ENCODE measurements at places on chromosomes 6 and 20.

DNA sequence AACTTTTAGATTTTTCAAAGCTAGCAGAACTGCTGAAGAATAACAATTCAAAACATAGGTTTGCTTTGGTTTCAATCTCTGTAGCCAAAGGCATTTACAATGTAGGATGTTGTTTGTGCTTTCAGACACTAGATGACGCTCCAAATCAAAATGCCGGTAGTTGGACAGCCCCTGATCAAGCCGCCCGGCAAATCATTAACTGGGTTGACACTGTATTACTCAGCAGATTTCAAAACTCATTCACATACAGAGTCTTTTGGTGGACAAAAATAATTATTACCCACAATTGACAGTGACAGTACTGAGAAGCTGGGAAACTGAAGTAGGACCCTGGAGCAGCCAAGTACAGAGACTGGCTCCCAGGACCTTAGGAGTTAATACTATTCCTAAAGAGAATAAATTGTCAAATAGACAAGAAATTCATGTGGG, 21.3 kb upstream of the HFE start:
- DNase-seq, result peak; percentile 93

DNA sequence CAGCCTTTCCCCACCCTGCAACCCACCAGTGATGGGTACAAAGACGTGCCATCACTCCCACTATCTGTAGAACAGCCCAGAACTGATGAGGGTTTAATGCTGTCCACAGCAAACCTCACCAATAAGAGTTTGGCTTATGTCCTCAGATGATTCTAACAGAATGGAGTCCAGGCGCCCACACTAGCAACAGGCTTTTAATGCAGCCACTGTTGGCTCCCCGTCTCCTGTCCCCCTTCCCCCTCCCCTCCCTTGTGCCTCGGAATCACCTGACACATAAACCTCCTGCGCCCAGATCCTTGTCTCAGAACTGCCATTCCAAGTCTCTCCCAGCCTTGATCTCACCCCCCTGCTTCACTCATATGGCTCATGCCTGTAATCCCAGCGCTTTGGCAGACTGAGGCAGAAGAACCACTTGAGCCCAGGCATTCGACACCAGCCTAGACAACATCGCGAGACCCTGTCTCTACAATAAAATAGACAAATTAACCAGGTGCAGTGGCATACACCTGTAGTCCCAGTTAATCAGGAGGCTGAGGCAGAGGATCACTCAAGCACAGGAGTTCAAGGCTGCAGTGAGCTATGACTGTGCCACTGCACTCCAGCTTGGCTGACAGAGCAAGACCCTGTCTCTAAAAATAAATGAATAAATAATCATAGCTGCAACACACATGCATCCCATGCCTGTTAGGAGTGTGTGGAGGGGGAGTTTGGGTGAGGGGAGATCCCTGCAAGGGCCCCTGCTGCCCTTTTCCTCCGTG, 85.6 kb downstream of the SNX5 start:
- no peak for DNase-seq

- DNase-seq, result no peak
Measured at GRCh38 chr6:37145443-37145842, 24.5 kb upstream of the PIM1 start.

GRCh38 chr6:154350293-154350692, 6.3 kb downstream of the IPCEF1 start:
- no peak for DNase-seq

DNA sequence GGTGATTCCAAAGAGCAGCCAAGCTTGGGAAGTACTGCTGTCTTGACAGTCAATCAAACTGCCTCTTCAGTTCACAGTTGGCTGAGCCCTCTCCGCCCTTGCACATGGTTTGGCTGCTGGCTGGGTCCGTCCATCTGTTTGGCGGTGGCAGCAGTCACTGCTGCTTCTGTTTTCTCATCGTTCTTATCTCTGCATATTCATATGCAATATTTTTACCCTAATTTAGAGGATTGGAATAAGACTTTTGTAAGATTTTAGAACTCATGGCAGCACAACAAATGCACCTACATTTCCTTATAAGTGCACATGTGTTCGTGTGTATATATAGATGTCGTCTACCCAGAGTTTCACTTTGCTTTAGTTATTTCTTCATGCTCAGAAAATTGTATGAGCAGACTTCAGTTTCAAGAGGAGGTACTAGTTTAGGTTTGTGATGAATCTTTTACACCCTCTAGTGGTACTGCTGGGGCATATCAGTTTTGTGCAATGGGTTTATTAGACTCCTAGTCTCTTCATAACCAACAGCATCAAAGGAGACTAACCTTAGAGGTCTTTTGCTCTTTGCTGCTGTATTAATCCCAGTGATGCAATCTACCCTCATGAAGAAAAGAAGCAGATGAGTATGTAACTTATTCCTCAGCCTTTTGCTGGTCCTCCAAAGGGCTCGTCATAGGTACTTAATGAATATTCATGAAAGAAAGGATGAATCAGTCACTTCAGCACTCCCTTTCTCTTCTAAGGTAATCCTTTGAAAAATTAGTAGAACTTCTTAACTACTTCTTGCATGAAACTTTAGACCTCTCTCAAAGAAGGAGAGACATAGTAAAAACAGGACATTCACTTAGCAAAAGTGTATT, 44.3 kb downstream of the KHDC1L start:
- DNase-seq, result peak; percentile 28

DNA sequence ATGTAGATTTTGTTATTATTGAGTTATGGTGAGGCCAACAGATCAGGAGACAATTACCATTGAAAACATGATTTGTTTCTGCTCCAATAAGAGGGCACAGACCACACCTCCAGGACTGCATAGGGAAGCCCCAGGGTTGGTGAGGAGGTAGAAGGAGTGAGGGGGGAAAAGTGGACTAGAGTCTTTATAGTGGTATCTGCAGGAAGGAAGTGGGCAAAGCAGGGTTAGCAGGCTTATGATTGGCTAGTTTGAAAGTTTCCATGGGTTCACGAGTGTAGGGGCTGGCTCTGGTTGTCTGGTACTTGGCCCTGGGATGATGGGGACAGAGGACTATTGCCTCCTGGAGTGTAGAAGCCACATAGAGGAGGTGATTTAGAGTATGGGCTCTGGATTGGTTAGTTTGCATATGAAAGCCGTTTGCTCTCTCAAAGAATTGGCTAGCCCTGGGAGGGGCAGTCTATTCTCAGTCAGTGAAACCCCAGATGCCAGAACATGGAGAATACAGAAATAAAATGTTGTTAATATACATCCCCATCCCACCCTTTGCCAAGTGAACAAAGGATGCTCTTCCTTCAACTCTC, 156.6 kb downstream of the KLHL32 start:
- no peak for DNase-seq

DNA sequence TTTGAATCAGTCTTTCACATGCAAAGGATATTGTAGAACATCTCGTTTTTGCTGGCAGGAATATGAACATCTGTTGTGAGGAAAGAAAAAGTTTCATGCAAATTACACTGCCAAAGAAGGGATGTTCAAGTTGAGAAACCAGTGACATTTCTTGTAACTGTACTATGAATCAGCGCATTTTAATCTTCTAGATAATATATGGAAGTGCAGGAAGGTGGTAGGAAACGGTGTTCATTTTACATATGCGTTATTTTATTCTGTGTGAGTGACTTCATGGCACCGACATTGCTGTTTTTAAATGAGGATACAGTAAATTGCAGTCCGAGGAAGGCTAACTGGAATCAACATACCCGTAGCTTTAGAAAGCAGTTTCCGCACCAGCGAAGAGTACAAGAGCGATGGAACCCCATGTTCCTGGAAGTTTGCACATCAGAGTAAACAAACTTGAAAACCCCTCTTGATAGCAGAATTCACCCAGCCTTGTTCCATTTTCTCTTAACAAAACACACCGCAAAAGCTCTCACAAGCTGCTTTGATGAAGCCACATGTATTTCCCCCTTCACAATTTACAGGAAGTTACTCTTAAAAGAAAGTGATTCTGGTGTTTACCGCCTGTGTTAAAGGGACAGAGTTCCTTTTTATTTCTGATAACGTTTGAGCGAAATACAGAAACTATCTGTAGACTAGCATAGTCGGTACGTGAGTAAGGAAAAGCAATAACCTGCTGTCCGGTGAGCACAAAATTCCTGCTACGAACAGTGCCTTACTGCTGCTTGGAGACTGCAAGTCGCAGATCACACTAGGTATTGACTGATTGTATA, 11.5 kb downstream of the PRDM1 start:
- peak; percentile 68 for DNase-seq

GRCh38 chr20:23868321-23868720, 11.2 kb downstream of the CST5 start:
- DNase-seq, result no peak

- DNase-seq, result no peak
Measured at GRCh38 chr6:107443608-107444267, 15.6 kb downstream of the PDSS2 start.

- DNase-seq, result no peak
Measured at GRCh38 chr6:159979136-159979874, 10.4 kb downstream of the IGF2R start.

GRCh38 chr6:112606656-112607435, 259.7 kb downstream of the RFPL4B start:
- no peak for DNase-seq

GRCh38 chr20:15196547-15197255, 859.3 kb upstream of the FLRT3 start:
- no peak for DNase-seq

- peak; percentile 35 for DNase-seq
Measured at GRCh38 chr6:89438248-89438647, 5.3 kb downstream of the ANKRD6 start.

DNA sequence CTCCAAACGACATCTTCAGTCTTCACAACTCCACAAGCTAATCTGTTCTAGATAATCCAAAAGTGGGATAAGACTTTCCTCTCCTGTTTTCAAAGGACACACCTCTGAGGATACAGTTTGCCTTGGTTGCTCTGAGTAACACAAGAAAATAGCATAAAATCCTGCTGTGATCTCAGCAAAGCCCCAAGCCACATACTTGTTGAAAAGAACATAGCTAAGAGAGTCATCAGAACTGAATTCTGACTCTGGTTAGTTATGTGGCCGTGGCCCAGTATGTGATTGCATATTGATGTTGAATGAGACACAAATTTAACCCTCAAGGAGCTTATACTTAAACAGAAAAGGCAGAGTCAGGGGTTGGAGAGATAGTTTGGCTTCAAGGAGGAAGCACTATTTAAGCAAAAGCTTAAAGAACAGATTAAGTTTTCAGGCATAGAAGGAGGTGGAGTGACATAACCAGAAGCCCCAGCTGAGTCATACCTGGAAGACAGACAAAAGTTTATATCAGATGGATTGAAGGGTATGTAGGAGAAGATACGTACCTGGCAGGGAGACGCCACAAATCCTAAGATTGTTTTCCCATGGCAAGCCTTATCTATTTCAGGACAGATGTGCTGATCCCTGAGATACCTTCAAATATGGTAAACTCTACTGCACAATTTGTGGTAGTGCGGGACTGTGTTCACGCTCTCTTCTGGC, 41.2 kb downstream of the OPN5 start:
- no peak for DNase-seq

- DNase-seq, result no peak
Measured at GRCh38 chr6:24864343-24864742, 65.6 kb upstream of the ARMH2 start.

DNA sequence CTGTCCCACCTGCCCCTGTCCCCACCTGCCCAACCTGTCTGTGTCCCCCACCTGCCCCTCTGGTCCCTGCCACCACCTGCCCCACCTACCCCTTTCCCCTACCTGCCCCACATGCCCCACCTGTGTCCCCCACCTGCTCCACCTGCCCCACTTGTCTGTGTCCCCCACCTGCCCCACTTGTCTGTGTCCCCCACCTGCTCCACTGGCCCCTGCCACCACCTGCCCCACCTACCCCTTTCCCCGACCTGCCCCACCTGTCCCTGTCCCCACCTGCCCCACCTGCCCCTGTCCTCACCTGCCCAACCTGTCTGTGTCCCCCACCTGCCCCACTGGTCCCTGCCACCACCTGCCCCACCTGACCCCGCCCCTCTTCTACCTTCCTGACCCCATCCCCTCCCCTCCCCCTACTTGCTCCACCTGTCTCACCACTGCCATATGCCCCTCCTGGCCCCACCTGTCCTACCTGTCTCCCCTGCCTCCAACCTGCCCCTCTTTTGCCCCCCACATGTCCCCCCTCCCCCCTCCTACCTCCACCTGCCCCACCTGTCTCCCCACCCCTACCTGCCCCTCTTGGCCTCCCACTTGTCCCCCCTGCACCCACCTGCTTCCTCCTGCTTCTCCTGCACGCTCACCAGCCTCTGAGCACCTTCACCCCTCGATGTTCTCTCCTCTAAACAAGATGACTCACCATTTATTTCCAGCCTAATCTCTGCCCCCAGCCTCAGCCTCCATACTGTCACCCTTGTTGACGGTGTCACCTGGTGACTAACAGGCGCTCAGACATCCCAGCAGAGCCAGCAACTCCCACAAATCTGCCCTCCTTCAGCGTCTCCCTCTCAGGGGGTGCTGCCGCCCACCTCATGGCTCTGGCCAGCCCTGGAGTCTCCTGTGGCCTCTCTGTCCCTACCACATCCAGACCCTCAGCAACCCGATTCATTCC, 5.6 kb upstream of the MYT1 start:
- no peak for DNase-seq

- no peak for DNase-seq
Measured at GRCh38 chr6:76683985-76684384, 611.5 kb upstream of the IMPG1 start.

- DNase-seq, result no peak
Measured at GRCh38 chr6:1853761-1854160, 244.0 kb downstream of the FOXC1 start.

- no peak for DNase-seq
Measured at GRCh38 chr20:43529051-43529450, 21.6 kb downstream of the L3MBTL1 start.

- DNase-seq, result no peak
Measured at GRCh38 chr6:113364766-113365165, 492.4 kb upstream of the MARCKS start.

- peak; percentile 19 for DNase-seq
Measured at GRCh38 chr6:80528115-80528514, 421.6 kb downstream of the BCKDHB start.

DNA sequence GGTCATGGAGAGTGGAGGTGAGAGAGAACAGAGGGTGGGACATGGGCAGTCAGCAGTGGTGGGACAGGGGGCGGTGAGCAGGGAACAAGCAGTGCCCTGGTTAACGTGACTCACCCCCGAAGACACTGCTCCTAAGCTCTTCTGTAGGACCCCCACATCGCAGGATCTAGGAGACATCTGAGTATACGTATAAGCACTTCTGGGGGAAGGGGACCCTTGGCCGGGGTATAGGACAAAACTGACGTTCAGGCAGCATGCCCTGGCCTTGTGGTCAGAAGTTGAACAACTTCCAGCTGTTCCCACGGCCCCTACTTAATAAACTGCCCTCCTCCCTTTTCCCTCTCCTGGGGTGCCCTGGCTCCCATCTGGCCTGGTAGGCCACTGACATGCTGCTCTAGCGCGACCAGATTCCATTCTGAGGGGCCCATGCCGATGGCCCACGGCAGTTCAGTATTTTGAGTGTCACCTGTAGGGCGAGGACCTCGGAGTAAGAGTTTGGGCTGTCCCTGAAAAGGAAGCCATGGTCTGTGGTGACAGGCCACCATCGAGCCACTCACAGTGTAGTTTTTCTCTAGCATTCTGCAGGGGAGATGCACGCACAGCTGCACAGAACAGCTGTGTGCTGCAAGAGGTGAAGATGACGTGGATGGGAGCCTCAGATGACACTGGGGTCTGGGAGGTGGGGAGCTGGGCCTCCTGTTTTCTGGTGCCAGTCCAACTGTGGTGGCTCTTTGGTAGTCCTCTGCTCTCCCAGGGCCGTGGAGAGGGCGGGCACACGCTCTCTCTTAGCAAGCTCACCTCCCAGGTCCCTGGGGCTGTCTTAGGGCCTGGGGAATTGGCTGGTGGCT, 38.4 kb downstream of the PPP1R3G start:
- DNase-seq, result no peak

Data from small intestine (tissue), 16 donors.